ENCODE measurements at places on chromosomes 16 and 17. TPM values are rescaled to one million over a fixed set of nuclear protein-coding genes. Genes with fewer than 3 reads are reported as not detected.

RBBP6 gene
- total RNA-seq: 45.5 TPM

DNA sequence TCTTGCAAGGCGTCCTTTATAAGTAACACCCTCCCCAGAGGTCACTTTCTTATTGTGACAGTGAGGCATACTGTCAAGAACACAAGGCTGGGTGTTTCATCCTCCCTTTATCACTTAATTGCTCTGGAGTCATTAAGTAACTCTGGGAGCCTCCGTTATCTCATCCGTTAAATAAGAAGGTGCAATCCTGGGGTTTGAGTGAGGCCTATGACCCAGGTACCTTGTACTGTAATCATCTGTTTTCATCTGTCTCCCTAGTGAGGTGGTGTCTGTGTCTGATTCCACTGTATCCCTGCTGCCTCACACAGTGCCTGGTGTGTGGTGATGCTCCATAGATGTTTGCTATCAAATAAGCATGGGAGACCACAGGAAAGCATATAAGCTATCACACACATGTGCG lies 17.7 kb downstream of the TNS4 start:
- H3K4me3 ChIP-seq: no peak overlapping the region
- no peaks in the 10 kb centered on the region for H3K27me3 ChIP-seq
- H3K4me1 ChIP-seq: peaks cover 7% of the 10 kb centered on the region
- DNase-seq: no peak

DNA sequence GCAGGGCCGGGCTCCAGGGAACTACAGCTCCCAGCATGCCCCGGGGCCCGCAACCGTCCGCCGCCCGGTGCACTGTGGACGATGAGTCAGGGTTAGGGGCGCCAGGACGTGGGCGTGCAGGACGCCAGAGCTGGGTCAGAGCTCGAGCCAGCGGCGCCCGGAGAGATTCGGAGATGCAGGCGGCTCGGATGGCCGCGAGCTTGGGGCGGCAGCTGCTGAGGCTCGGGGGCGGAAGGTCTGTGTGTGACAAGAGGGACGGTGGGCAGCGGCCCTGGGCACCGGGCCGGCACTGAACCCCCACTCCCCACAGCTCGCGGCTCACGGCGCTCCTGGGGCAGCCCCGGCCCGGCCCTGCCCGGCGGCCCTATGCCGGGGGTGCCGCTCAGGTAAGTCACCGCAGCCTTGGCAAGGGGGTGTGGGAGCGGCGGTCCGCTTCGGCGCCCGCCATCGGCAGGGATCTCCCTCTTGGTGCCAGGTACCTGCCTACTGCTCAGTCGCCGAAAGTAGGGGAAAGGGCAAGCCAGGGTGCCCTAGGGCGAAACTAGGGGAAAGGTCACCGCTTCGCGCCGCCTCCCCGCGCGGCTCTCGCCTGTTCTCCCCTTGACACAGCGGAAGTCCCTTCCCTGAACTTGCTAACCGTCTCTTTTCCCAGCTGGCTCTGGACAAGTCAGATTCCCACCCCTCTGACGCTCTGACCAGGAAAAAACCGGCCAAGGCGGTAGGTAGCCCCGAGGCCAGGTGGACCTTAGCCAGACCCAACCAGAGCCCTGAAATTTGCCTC lies at the start of the genes ACADVL and DLG4:
TSS of gene ACADVL (plus strand) at position 127 of the 781 bp plus-strand sequence. CDS start at position 174, 47 bp downstream.
TSS of gene DLG4 (minus strand) at position 25 of the 781 bp plus-strand sequence.
- H3K36me3 ChIP-seq: peaks cover 8% of the 10 kb centered on the region
- peak; percentile 93 for DNase-seq
- no peaks in the 10 kb centered on the region for H3K27me3 ChIP-seq

PRSS8 gene
- not detected for total RNA-seq

CCL15 gene
- total RNA-seq: not detected

GRCh38 chr16:21666772-21667171 lies 3.0 kb downstream of the OTOA start:
- H3K27ac ChIP-seq: no peak overlapping the region
- no peak for DNase-seq
- H3K4me3 ChIP-seq: no peak overlapping the region
- H3K36me3 ChIP-seq: no peaks in the 10 kb centered on the region
- peaks cover 6% of the 10 kb centered on the region for H3K4me1 ChIP-seq

GRCh38 chr17:56694825-56695224 lies 101.3 kb downstream of the NOG start:
- DNase-seq: no peak
- H3K36me3 ChIP-seq: no peaks in the 10 kb centered on the region
- H3K4me1 ChIP-seq: no peaks in the 10 kb centered on the region
- H3K27ac ChIP-seq: no peak overlapping the region

GRCh38 chr16:88346680-88347505 lies 35.9 kb upstream of the ZNF469 start:
- no peak overlapping the region for H3K27ac ChIP-seq
- H3K4me1 ChIP-seq: peaks cover 8% of the 10 kb centered on the region
- H3K36me3 ChIP-seq: no peaks in the 10 kb centered on the region
- no peak overlapping the region for H3K4me3 ChIP-seq
- no peak for DNase-seq
- no peaks in the 10 kb centered on the region for H3K27me3 ChIP-seq

DNA sequence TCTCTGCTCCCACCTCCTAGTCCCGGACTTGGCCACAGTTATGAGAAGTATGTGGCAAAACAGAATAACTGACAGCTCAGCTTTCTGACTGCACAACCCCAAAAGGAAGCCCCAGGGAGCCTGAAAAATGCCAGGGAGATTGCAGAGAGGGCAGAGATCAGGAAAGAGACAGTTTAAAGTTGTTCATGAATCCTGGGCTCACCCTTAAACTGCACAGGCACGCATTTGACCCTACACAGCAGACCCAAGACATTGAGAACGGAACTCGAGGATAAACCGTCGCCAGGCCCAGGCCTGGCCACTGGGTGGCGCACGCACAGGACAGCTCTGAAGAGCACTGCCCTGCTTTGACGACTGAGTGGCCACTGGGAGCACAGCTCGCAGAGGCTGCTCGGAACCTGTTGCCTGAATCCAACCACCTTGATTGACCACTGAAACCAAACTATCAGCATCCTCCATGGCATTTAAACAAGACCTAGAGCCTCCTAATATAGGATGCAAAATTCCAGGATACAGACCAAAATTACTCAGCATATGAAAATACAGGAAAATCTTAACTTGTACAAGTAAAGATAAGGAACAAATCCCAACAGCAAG lies 114.0 kb downstream of the C16orf95 start:
- no peaks in the 10 kb centered on the region for H3K36me3 ChIP-seq
- H3K27ac ChIP-seq: no peak overlapping the region
- no peak overlapping the region for H3K4me3 ChIP-seq
- peak; percentile 85 for DNase-seq
- no peaks in the 10 kb centered on the region for H3K27me3 ChIP-seq
- H3K4me1 ChIP-seq: no peaks in the 10 kb centered on the region

DNA sequence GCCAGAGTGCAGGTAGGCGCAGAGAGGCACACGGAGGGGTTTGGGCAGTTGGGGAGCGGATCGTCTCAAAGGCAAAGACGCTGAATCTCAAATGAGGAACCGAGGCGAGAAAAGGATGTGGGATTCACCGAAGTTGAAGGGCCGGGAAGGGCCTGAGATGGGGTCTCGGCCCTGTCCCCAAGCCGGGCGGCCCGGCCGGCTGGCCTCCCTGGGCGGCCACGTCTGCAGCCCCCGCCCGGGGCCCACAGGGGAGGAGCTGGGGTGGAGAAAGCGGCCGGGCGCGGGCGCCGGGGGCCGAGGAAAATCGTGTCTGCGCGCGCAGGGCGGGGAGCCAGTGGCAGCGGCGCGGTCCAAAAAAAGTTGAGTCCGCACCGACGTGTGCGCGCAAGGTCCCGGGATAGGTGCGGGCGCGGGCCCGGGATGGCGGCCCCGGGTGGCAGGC lies 458 bp downstream of the SLC12A4 start:
- peak; percentile 78 for DNase-seq
- peak overlapping the region; percentile 74 for H3K4me3 ChIP-seq
- peak overlapping the region; percentile 21 for H3K27ac ChIP-seq
- no peaks in the 10 kb centered on the region for H3K27me3 ChIP-seq

GRCh38 chr17:65820306-65820705 lies 258.9 kb upstream of the AXIN2 start:
- H3K36me3 ChIP-seq: no peaks in the 10 kb centered on the region
- no peak for DNase-seq
- H3K4me3 ChIP-seq: no peak overlapping the region
- H3K4me1 ChIP-seq: no peaks in the 10 kb centered on the region

DNA sequence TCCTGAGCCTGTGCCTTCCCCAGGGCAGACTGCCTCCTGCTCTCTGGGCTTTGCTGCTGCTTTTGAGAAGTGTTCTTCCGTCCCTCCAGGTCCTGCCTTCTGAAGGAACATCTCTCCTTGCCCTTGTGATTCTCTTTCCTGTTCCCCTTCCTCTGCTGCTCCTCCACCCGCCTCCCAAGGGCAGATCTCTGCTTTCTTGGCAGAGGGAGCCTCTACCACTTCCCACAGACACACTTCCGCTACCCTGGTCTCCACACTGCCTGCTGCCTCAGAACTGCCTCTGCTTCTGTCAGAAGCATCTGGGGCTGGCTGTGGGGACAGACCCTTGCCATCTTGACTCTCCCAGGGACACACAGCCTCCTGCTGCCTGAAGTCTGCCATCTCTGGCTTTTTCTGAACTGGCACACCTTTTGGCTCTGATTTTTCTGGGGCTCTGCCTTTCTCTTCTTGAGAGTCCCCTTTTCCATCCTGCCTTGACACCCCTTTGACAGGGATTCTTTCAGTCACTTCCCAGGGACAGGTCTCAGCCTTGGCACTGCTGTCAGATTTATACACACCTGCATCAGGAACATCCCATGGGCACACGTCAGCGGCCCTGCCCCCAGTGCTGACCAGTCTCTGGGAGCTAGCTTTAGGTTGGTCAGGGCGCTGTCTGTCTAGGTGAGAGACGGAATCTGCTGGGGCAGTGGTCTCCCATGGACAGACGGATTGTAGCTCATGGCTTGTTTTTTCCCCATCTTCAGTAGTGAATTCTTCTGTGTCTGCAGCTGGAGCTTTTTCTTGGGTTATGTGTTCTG lies 16.6 kb downstream of the GPR179 start:
- H3K27me3 ChIP-seq: no peaks in the 10 kb centered on the region
- no peak for DNase-seq
- H3K27ac ChIP-seq: no peak overlapping the region
- no peak overlapping the region for H3K4me3 ChIP-seq

DNA sequence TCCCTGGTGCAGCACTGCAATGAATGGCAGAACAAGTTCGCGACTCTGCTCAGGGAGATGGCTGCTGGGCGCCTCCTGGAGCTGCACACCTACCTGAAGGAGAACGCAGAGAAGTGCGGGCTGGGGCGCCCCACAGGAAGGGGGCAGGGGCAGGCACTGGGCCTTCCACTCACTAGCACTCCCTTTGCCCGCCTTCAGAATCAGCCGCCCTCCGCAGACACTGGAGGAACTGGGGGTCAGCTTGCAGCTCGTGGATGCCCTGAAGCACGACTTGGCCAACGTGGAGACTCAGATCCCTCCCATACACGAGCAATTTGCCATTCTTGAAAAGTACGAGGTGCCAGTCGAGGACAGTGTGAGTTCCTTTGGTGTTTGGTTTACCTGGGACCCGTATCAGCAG lies 46.4 kb downstream of the DNAH2 start:
- DNase-seq: no peak
- H3K27ac ChIP-seq: no peak overlapping the region
- no peaks in the 10 kb centered on the region for H3K36me3 ChIP-seq
- H3K4me1 ChIP-seq: no peaks in the 10 kb centered on the region
- H3K27me3 ChIP-seq: no peaks in the 10 kb centered on the region

DNA sequence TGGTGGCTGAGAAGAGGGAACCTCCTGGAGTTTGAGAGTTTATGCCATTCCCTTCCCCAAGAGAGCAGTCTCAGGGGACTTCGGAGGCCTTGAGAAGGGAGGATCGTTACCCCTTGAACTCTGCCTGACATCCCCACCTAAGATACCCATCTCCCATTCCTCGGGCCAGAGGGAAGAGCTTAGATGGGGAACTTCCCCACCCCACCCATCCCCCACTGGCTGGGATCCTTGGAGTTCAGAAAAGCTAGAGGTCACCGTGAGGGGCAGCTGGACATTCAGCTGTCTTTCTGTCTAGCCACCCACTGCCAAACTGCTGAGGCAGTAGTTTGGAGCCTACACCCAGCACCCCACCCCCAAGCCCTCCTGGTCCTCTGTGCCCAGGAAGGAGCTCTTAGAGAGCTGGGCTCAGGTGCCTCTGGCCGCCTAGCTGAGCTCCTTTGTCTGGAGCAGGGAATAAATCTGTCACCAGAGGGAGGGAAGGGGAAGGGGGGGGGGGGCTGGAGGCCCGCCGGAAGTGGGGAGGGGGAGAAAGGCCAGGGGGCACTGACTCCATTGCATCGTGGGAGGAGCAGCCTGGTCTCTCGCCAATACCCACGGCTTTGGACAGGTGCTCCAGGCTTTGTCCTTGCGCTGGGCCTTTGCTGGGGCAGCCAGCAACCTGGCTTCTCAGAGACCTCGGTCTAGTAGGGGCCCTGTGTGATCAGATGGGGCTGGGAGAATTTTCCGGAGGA lies 1.0 kb downstream of the HSD11B2 start:
- H3K27me3 ChIP-seq: no peaks in the 10 kb centered on the region
- H3K4me1 ChIP-seq: peaks cover 6% of the 10 kb centered on the region
- no peak for DNase-seq
- H3K36me3 ChIP-seq: no peaks in the 10 kb centered on the region

DNA sequence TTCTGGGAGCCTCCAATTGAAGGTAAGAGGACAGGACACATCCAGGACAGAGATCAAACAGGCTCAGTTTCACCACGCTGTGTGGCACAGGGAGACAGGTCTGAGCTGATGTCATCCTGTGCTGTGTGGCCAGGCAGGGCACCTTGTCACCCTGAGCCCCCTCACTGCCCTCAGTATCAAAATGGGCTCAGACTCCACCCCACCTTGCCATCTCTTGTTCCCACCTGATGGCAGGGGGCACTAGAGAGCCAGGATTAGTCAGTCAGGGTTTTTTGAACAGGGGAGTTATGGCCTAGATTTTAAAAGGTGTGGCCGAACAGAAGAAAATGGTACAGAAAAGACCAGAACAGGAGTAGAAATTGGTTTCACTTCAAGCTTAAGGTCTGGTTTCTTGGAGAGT lies 2.6 kb downstream of the KAT2A start:
- H3K4me3 ChIP-seq: no peak overlapping the region
- no peak overlapping the region for H3K27ac ChIP-seq
- DNase-seq: peak; percentile 88
- no peaks in the 10 kb centered on the region for H3K27me3 ChIP-seq
- peaks cover 59% of the 10 kb centered on the region for H3K4me1 ChIP-seq
- no peaks in the 10 kb centered on the region for H3K36me3 ChIP-seq

DNASE1L2 gene
- 5.2 TPM for total RNA-seq

KDM8 gene
- 3.1 TPM for total RNA-seq

DNA sequence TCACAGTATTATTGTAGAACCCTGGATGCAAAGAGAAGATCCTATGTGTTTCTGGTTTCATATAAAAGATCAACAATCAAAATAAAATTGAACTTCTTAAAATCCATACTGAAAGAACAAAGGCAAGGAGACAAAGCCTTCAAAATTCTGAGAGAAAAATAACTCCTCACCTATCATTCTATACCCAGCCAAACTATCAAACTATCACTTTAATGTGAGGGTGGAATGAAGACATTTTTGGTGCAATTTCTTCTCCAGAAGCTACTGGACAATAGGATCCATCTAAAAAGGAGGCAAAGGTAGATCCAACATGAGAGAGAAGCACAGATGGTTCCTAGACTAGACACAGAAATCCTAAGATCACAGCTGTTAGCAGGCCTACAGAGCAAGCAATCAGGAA lies 71.1 kb downstream of the CPPED1 start:
- H3K4me1 ChIP-seq: no peaks in the 10 kb centered on the region
- no peaks in the 10 kb centered on the region for H3K27me3 ChIP-seq
- H3K36me3 ChIP-seq: no peaks in the 10 kb centered on the region
- no peak overlapping the region for H3K4me3 ChIP-seq
- no peak for DNase-seq
- H3K27ac ChIP-seq: no peak overlapping the region

GRCh38 chr16:84768061-84768807 lies 51.6 kb upstream of the CRISPLD2 start:
- H3K4me3 ChIP-seq: no peak overlapping the region
- peaks cover 47% of the 10 kb centered on the region for H3K36me3 ChIP-seq
- no peaks in the 10 kb centered on the region for H3K4me1 ChIP-seq
- no peak overlapping the region for H3K27ac ChIP-seq
- no peak for DNase-seq

Data from Karpas-422 (cell line).